ENCODE measurements at places on chromosomes 1 and 21. TPM values are rescaled to one million over a fixed set of nuclear protein-coding genes. Genes with fewer than 3 reads are reported as not detected.

DNA sequence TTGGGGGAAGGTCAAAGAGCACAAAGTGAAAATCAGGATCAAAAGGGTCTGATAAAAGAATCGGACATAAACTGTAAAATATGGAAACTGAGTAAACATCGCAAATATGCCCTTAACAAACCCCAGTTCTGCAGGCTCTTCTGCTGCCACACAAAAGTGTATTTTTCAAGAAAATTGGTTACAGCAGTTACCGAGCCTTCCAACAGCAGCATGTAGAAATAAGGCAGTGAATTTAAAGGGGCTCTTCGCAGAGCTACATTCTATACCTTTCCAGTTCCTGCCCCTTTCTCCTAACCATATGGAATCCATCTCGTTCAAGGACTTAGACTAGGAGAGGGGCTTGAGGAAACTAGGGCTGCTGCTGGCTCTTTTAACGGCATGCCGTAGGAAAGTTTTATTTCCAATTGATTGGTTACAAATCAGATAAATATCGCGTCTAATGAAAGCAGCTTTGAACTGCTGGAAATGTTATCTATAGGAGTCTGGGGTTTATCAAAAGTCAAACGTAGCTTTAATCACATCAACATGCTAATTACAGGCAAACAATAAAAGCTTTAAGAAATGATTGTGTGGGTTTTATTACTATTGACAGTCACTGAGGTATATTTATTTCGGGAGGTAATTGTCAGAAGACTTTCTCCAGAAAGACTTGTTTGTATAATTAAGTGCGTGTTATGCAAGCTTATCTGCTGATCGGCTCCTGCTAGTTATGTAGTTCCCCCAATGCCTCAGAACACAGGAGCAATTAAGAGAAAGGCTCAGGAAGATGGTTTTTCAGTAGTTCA lies 59.1 kb downstream of the GORAB start:
- DNase-seq: no peak

- no peak for DNase-seq
Observed at GRCh38 chr1:192489748-192490147, 85.8 kb upstream of the RGS1 start.

DNA sequence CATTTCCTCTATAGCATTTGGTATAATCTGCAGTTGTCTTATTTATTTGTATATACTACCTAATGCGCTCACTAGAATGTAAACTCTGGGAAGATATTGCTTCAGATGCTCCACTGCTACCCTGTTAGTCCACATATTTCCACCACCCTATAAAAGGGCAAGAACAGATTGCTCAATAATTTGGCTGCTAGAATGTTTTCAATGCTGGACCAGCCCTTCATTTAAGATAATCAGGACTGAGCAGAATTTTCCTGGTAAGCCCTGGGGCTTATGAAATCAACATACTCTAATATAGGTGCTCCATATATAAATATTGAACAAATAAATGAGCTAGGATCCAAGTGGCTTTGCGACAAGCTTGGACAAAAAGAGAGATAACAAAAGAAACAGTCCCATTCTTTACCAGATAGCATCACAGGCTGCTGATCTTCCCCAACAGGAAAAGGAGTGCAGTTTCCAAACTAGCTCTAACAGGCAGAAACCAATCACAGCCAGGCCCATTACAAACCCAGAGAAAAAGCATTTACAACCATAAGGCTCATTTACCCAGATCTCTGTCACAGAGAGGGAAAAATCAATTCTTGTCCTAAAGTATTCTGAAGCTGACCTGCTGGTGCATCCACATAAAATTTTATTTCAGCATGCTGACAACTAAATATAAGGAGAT lies 8.3 kb downstream of the BCAR3 start:
- DNase-seq: no peak

GSTM5 gene
- total RNA-seq: 0.35 TPM

DNA sequence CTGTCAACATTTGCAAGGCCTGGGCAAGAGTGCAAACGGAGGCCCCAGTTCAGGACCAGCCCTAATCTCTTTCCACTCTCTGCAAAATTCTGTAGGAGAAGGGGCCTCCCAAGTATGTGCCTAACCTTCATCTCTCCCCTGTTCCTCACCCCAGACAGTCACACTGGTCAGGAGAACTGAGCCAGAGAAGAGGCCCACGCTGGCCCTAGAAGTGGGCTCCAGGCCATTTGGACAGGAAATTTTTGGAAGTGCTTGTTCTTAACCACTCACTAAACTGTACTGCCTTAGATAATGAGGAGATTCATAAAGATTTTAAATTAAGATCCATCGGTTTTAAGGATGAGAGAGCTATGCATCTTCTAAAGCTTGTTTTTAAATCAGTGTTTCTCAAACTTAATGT lies 129.7 kb upstream of the ADGRL2 start:
- no peak for DNase-seq

DNA sequence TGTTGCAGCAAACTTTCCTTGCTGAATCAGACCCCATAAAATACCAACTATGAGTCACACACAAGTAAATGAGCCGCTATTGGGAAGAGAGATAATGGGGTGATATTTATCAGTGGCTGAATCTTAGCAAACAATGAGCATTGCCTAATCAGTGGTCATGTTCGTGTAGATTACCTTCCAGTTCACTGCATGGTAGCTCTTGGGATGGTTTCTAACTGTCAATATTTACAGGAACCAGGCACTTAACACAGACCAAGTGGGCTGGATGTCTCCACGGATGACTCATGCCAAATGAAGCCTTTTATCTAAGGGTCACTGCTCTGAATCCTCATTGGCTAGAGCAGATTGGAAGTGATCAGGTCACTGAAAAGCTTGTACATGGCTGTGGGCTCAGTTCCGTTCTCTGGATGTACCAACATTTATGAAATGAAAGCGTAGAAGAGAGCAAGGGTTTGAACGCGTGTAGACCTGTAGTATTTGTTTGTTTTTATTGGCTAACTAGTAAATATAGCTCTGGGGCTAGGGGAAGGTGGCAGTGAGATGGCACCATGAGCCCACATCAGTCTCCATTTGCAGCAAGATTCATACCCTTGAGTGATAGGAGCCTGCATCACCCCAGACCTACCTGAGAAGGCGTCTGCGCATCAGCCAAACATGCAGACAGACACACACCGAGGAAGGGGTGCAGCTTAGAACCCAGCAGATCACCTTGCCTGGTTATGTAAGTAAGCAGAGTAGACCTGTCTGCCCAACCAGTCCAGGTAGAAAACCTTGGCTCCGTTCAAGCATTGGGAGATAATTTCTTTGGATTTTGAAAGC lies 153.3 kb downstream of the TOMM20 start:
- DNase-seq: no peak

DNA sequence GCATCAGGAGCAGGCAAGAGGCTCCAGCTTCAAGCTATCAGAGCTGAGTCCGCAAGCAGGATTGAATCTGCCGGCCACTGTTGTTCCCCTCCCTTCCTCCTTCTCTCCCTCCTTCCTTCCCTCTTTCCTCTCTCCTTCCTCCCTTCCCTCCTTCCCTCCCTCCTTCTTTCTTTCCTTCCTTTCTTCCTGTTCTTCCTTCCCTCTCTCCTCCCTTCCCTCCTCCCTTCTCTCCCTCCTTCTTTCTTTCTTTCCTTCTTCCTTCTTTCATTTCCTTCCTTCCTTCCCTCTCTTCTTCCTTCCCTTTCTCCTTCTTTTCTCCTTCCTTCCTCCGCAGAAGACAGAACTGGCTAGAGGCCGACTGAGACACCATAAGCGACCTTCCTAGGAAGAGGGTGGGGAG lies 534.0 kb downstream of the NPHP4 start:
- no peak for DNase-seq

DNA sequence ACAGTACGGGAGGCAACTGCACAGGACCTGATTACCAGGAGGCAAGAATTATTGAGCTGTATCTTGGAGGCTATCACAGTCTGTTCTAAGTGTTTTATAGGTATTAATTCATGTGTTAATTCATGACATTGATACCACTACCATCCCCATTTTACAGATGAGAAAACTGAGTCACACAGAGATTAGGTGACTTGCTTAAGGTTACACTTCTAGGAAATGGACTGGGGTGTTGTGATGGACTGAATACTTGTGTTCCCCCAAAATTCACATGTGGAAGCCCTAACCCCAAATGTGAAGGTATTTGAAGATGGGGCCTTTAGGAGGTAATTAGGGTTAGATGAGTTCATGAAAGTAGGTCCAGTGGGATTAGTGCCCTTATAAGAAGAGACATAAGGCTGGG lies 10.1 kb upstream of the TRIM63 start:
- DNase-seq: no peak

TEX38 gene
- 0.75 TPM for total RNA-seq

DNA sequence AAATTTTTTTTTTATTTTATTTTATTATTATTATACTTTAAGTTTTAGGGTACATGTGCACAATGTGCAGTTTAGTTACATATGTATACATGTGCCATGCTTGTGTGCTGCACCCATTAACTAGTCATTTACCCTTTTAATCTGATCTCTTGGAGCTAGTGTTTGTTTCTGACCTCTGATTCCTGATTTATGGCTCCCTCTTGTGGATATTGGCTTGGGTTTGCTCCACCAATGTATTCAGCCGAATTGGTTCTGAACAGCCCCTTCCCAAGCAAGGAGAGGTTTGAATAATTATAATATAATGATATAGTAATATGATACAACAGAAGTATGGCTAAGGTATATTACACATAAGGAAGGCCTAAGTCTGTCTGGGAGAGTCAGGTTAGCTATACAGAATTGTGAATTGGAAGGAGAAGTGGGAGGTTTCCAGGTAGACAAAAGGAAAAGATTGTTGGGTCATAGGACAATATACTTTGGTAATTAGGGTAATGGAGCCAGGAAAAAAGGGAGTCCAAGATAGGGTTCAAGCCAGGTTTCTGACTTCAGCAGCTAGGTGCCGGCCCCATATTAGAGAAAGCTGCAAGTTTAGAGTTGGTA lies 53.1 kb upstream of the HMCN1 start:
- peak; percentile 73 for DNase-seq

DNA sequence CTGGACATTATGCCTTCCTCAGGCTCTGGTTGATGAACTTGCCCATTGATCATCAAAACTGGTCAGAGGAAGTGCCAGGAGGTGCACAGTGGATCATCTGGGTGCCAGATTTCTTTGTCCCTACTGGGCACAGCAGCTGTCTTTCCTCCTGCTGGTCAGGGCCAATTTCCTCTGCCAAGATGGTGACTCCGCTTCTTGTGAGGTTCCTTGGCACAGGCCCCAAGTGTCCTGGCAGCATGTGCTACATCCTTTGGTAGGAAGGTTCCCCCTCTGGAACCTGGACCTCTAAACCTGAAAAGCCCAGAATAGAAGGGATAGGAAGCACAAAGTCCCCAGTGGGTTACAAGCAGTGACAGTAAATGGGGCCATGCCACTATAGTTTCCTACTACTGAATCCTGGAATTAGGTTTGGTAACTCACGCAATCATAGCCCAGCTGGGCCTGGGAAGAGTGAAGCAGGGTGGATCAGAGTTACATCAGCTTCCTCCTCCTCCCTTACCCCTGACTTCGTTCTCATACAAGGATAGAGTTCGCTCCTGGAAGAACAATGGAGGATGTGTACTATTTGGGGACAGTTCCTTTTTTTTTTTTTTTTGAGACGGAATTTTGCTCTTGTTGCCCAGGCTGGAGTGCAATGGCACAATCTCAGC lies 147.1 kb downstream of the CNIH3 start:
- no peak for DNase-seq

GRCh38 chr1:12654004-12654567 lies 10.2 kb downstream of the AADACL4 start:
- no peak for DNase-seq

CNTN2 gene
- total RNA-seq: not detected

SLAMF9 gene
- total RNA-seq: not detected

- DNase-seq: peak; percentile 57
Observed at GRCh38 chr21:43645136-43645891, 14.0 kb downstream of the HSF2BP start.

DNA sequence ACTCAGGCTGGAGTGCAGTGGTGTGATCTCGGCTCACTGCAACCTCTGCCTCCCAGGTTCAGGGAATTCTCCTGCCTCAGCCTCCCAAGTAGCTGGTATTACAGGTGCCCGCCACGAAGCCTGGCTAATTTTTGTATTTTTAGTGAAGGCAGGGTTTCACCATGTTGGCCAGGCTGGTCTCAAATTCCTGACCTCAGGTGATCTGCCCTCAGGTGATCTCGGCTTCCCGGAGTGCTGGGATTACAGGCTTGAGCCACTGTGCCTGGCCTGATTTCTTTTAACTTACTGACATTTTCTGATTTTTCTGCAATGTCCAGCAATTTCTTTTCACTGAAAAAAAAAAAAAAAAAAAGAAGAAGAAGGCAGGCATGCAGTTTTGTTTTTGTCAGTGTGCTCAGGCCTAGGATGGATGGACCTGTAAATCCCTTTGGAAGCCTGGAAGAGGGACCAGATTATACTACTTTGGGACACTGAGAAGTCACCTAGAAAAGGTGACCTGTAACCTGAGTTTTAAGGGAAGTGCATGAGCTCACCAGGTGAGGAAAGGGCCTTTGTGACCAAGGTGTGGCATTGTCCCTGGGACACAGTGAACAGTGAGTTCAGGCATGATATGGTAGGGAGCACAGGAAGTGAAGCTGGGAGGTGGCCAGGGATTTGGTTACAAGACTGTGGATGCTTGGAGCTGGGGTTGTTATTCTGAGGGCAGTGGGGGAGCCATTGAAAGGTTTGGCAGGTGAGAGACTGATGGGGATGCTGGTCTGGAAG lies 2.7 kb upstream of the TMEM61 start:
- DNase-seq: no peak

FBXO2 gene
- total RNA-seq: 7.9 TPM

DNA sequence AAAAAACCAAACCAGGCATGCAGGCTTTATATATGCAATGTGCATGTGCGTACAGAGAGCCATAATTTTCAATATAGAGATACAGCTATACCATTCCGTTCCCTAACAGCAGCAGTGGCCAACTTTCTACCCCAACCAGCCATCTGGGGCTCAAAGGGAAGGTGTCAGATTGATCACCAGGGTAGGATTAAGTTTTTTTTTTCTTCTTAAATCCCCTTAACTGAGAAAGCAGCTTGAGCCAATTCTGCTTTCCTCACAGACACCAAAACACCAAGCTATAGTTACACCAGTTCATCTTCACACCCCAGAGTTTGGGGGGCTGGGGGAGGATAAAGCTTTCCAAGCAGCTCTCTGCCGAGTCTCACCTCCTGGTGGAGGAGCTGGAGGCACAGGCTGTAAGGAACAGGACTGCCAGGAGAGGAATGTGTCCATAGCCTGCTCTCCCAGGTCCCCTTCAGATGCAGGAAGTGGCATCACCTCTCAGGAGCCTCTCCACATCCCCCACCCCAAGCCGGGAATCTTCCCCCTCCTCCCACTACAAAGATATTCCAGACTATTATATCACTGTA lies 87.9 kb downstream of the SSBP3 start:
- no peak for DNase-seq

- no peak for DNase-seq
Observed at GRCh38 chr21:34263629-34264028, 100.2 kb upstream of the KCNE2 start.

GRCh38 chr1:76746206-76746605 lies 121.1 kb upstream of the ST6GALNAC5 start:
- DNase-seq: no peak

OR2L2 gene
- not detected for total RNA-seq

DNA sequence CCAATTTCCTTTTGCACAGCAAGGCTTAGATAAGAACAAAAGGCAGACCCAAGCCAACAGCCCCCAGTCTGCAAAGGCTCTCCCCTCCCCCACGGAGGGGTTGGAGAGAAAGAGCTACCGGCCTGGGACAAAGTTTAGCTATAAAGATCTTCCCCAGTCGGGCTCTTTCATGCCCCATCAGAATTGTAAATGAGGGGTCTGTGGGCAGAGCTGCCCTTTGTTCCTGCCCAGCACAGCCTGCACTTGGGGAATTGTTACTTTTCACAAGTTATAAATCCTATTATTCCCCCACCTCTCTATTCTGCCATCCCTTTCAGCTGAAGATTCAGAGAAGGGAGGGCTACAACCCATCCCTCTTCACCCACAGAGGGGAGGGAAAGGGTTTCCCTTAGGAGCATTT lies 3.5 kb downstream of the MYCL start:
- DNase-seq: no peak

- DNase-seq: no peak
Observed at GRCh38 chr1:46525253-46525983, 26.0 kb downstream of the KNCN start.

Data from natural killer cell (primary cell).